ENCODE measurements at places on chromosomes 3 and 15.

GRCh38 chr3:37826933-37827332 is 34.7 kb upstream of the CTDSPL start:
- DNase-seq, result no peak

DNA sequence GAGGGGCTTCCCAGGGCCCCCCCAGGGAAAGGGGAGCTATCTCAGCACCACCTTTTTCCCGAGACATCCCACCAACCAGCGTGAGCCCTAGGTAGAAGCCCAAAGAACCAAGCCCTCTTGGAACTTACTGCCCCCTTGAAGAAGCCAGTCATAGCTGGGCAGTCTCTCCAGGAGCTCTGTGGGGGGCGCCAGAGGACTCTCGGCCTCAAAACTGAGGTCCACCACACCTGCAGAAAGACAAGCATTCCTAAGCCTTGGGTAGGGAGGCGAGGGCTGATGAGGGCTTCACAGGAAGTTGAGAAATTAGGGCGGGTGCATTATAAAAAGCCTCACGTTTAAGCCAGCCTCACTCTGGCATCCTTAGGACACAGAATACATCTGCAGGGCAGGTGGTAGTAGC is 9.0 kb downstream of the SSUH2 start:
- DNase-seq, result no peak

- peak; percentile 43 for DNase-seq
These were observed 99.0 kb downstream of the CNTN3 start for GRCh38 chr3:74515451-74515850.

DNA sequence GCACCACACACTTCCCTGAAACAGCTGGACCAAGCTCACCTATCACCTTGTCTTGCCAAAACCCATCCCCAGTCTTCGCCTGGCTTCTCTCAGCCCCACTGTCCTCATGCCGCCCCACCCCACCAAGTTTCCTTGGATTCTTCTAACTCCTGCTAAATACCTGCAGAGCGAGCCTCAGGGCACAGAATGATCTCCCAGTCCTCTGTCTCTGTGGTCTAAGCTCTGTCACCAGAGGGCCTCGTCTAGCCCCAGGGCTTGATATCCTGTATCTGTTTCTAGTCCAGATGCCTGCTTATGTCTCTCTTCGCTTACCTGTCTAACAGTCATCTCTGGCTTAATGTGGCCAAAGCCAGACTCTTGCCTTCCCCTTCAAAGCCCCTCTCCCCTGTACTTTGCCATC is 9.7 kb downstream of the CCDC12 start:
- no peak for DNase-seq

DNA sequence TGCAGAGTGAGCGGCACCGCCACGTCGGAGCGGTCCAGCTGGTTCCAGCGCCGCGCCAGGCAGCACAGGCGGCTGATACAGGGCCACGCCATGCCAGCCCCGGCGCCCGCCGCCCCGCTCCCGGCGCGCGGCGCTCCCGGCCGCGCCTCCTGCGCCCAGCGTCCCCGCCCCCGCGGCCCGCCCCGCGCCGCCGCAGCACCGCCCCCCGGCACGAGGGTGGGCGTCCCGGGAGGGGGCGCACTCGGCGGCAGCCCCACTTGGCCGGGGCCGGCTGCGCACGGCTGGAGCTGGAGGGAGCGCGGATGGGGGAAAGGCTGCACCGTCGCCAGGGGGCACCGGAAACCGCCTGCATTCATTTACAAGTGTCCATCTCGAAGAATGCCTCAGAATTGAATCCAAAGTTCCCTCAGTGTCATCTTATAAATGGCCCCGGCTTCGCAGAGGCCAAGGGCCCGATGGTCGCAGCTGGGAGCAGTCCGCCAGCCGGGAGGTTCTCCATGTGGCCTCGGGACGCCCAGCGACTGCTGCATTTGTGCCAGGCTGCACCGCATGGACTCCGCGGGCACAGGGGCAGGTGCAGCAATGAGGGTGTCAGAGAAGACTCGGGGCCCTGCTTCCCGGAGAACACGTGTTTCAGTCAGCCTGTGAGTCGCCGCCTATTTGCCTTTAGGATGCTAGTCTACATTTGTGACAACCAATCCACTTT is at the start of gene MAP6D1:
Gene MAP6D1, minus strand, starts transcription at position 122 of the 706 bp plus-strand sequence. Its CDS starts 30 bp downstream, at position 92.
- peak; percentile 48 for DNase-seq

GRCh38 chr3:169094204-169094603 is 569.3 kb downstream of the MECOM start:
- no peak for DNase-seq

DNA sequence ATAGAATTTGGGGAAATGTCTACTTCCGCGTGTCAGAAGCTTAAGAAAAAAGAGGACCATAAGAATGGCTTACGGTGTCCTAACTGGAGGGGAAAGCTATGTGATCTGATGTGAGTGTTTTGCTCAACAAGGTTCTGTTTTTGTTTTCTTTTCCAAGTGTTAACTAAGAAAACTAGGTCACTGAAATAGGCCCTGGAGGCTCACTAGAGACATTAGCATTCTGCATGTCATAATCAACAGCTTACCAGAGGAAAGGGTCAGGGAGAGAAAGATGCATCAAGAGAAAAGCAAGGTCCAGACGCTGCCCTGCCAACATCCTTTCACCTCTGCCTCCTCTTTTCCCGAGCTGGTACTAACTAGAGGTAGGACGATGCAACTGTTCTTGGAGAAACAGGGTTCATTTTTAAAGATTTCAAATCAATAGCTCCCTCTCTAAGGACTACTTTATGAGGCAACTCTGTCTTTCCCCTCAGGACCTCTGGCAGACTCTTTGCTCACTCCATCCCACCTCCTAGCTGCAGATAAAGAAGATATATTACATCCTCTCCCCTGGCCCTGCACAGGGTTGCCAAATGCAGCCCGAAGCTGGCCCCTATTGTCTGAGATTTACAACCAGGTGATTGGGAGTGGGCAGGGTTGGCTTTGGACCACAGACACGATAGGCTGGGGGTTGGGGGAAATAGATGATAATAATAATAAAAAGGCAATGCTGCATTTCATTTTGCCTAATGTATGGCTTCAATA is 209.9 kb upstream of the SLC2A2 start:
- no peak for DNase-seq

- DNase-seq, result peak; percentile 11
These were observed 13.6 kb downstream of the WNT7A start for GRCh38 chr3:13866041-13866965.

DNA sequence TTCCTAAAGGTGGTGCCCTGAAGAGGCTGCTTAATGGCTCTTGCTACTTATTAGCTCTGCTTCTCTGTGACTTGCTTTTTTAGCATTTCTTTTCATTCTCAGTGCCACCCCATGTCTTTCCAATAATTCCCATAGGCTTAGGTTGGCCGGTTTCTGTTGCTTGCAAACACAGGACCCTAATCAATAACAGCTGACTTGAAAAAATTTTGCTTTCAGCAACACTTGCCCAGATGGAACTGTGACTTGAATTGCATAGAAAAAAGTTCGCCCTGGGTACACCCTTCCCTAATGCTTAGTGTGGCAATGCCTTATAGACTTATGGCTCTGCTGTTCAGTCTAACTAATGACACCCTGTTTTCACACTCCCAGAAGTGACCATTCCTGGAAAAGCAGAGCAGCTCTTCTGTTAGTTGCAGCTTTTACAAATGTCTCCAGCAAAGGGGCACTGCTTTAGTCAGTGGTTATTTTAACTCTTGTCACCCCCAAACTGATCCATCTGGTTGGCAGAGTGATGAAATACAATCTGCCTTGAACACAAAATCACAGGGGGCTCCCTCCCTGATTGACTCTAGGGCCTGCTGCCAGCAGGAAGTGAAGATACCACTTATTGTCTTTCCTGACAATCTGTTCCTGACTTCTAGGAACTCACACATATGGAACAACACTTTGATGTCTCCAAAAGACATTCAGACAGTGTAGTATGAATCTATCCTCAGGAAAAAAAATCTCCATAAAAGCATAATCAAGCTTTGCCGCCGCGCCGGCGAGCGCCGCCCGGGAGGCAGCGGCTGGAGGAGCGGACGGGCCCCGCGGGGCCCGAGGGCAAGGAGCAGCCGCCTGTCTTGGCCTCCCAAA is 9.7 kb upstream of the SLMAP start:
- no peak for DNase-seq

- no peak for DNase-seq
These were observed 50.1 kb upstream of the UBE2E2 start for GRCh38 chr3:23152989-23153388.

DNA sequence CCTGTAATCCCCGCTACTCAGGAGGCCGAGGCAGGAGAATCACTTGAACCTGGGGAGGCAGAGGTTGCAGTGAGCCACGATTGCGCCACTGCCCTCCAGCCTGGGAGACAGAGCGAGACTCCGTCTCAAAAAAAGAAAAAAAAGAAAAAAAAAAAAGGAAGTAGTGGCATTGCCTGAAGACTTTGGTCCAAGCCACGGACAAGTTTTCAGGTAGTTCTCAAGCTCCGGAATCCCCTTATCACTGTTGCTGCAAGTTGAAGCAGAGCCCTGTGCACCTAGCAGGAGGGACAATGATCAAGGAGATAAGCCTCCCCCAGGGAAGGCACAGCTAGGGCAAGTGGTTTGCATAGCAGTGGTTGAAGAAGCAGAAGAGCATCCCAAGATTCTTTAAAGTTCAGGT is 97.6 kb downstream of the MEX3B start:
- DNase-seq, result no peak

DNA sequence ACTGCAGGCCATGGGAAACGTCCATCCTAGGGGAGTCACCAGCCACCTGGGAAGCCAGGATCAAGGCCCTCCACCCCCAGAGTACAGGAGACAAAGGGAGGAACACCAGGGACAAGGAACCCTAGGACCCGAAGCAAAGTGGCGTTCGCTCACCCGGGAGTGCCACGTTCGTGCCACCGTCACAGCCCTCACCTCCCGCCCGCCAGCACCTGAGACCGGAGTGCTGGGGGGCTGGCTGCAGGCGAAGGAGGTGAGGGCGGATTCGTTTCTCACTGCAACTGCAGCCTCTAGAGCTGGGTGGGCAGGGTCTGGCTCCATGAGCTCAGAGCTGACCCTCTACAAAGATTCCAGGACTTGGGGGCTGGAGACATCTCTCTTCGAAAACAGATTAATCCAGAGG is 26.3 kb downstream of the ZDHHC19 start:
- DNase-seq, result no peak

- DNase-seq, result no peak
These were observed 253.8 kb downstream of the XXYLT1 start for GRCh38 chr3:195017151-195017550.

GRCh38 chr3:135752851-135753250 is 212.7 kb upstream of the PPP2R3A start:
- DNase-seq, result no peak

Measured in choroid plexus epithelial cell (primary cell).